Breast epithelium (tissue), 4 donors: ENCODE measurements at places on chromosomes 3 and 15. TPM values are rescaled to one million over a fixed set of nuclear protein-coding genes. Genes with fewer than 3 reads are reported as not detected.

Gene KAT2B
- total RNA-seq = 34.0 TPM

Gene TMEM45A
- total RNA-seq = 20.9 TPM

Gene ACKR2
- total RNA-seq = 6.9 TPM

Gene GMNC
- not detected for total RNA-seq

Gene CLDN18
- not detected for total RNA-seq

Gene CCDC39
- total RNA-seq = not detected

Gene ARL13B
- 12.1 TPM for total RNA-seq

Gene ARPP19
- total RNA-seq = 158 TPM

Gene TRPC1
- 14.8 TPM for total RNA-seq

Gene GPR160
- total RNA-seq = 4.2 TPM

Gene DHX30
- total RNA-seq = 68.1 TPM

Gene SELENOK
- total RNA-seq = 52.8 TPM

Gene FMN1
- total RNA-seq = 50.7 TPM

Gene ADCY5
- 11.5 TPM for total RNA-seq

Gene PROS1
- 65.4 TPM for total RNA-seq

GRCh38 chr3:117045143-117045542, 335.6 kb downstream of the TUSC7 start:
- no peak for DNase-seq

DNA sequence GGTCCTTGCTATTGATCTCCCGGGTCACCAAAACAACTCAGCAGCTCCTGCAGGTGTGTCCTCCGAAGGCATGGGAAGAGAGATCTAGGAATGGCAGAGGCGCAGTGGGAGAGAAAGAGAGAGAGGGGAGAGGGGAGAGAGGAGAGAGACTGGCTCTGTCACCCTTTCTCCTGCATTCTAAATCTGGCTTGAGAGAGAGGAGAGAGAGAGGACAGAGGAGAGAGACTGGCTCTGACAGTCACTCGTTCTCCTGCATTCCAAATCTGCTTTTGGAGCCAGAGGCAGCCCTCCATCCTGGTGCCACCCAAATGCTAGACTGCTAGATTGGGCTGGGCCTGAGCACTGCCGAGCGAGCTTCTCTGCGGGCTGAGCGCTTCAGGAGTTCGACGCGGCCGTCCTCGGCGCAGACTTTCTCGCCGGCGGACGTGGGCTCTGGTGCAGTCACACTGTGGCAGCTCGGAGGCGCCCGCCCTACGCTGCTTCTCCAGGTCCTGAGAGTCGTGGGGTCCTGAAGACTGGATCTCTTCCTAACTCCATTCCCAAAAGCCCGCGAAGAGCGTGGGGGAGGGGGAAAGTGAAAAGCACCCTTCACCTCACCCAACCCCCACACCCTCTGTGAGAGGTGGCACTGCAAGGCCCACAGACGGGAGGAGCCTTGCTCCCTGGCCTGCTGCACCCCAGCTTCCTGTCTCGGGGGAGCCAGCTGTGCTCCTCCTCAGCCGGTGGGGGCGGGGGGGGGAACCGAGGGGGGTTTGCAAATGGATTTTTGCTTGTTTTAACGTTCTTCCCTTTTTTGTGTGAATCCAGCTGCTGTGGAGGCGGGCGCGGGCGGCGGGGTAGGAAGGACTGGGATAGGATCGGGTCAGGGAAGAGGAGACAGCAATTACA, 222.3 kb downstream of the MEIS2 start:
- no peak for DNase-seq

- no peak for DNase-seq
Observed at GRCh38 chr3:64493149-64493548, 194.7 kb downstream of the ADAMTS9 start.

GRCh38 chr3:109265295-109265694, 51.0 kb downstream of the DPPA2 start:
- no peak for DNase-seq

DNA sequence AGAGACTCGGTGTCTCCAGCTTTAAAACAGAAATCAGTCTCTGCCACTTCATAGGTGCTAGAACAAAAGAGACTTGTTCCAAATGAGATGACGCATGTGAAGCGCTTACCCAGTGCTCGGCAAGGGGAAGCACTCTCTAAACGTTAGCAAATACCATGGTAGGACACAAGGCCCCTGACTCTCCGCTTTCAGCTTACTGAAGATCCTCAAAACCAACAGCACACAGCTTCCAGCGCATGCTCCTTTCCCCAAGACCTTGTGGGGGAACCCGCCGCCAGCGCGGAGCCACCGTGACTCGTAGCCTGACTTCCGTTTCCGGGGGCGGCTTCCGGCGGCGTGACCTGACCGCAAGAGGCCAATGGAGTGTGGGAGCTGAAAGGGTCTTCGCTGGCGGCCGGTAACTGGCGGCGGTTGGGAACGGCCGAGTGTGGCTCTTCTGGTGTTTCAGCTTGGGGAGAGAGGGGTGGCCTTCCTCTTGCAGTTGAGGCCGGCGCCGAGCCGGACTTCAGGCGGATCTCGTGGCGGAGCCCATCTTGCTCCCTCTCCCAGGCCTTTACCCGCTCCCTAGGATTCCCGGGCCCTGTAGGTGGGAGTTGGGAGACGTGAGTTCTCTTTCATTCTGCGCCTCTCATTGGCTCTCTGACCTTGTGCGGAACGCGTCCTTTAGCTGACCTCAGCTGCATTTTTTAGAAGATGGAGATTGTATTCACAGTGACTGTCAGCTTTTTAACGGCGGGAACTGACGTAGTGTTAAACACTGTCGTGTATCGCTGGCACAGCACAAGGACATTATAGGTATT, at the start of gene THUMPD3:
TSS of gene THUMPD3 (plus strand) at position 324 of the 800 bp plus-strand sequence. CDS start 2,015 bp downstream, outside the sequence.
- DNase-seq = peak; percentile 80

- no peak for DNase-seq
Observed at GRCh38 chr3:171960159-171960558, 79.2 kb upstream of the FNDC3B start.

GRCh38 chr15:69491038-69491505, 38.5 kb downstream of the RPLP1 start:
- DNase-seq = no peak

DNA sequence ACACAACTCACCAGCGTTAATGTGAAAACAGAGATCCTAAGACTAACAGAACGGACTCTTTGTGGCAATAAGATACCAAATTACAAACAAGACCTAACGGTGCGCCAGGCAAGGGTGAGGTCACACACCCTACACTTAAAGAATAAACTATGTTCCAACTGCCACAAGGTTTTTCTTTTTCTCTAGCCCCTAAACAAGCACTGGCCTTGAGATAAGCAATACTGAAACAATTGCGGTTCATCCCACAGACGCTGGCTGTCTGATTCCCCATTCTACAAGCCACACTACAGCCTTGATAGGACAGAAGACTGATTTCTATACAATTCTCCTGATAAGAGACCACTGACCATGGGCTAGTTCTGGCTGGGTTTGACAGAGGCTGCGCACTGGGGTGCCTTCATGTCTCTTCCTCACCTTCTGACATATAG, 20.5 kb upstream of the LIMD1 start:
- DNase-seq = no peak

DNA sequence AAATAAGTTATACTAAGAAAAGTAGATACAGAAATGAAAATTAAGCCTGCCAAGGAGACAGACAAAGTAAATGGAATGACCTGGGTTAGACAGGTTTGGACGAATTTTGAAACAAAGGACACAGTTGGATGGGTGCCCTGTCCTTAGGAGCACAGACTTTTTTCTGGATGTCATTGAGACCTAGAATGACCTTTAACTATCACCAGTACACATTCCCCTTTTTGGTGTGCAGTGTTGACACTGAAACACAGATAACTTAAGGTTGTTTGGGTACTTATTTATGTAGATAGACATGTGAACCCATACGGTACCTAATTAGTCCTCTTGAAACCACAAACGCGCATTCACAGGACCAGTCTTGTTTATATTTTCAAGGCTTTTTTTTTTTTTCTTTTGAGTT, 86.7 kb downstream of the PPARG start:
- DNase-seq = no peak

GRCh38 chr3:87541723-87542122, 265.3 kb upstream of the POU1F1 start:
- no peak for DNase-seq

DNA sequence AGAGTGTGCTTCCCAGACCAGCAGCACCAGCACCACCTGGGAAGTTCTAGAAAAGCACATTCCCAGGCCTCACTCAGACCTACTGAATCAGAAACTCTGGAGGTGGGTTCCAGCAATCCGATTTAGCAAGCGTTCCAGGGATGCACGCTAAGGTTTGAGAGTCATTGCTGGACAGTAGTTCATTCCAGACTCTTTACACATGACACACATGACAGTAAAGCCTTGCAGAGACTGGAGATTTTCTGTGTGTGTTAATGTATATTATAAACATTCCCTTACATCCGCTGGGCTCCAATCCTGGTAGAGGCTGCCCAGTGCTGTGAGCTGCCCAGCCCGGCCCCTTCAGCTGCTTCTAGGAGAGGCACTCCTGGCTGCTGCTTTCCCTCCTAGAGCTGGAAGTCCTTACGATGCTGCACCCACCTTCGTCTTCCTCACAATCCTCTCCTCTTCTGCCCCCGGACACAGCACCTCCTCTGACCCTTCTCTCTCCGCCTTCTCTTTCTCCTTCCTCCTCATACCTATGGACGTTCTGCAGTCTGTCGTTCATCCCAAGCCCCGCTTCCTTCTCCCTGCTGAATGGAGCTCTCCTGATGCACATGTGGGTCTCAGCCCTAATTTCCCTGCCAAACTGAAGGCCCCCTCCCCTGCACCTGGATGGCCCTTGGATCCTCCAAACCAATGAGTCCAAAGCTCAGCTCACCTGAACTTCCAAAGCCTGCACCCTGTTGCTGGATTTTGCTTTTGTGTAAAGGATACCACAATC, 44.4 kb downstream of the ITGA11 start:
- no peak for DNase-seq

- no peak for DNase-seq
Observed at GRCh38 chr3:120554812-120555606, 41.1 kb upstream of the NDUFB4 start.

- no peak for DNase-seq
Observed at GRCh38 chr15:69853544-69853951, 244.2 kb downstream of the TLE3 start.

GRCh38 chr15:73936588-73937290, 10.5 kb downstream of the LOXL1 start:
- DNase-seq = no peak

DNA sequence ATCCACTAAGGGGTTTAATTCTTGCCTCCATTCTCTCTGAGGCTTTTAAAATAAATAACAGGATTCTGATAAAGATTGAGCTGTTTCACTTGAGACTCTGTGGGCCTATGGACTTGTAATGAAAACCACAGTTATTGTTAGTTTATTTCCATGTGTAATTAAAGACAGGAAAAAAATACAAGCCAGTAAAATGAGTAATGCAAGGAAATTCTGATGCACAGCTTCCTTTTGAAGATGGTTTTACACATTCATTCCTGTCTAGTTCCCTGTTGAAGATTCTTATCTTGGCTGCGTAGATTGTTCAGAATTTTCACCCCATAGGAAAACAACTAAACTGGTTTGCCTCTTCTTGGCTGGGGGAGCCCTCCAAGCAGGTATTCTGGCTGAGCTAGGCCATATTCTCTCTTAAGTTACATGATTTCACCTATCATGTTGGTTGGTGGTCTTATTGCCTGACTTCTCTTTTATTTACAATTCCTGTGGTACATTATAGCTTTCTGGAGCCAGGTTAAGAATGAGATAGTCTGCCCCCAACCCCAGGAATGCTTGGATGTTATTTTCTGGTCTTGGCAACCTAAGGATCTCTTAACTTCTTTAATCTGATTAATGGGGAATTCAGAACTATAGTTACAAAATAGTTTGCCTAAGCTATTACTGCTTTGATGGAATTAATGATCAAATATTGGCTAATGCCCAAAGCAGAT, 67.6 kb downstream of the MITF start:
- DNase-seq = no peak

DNA sequence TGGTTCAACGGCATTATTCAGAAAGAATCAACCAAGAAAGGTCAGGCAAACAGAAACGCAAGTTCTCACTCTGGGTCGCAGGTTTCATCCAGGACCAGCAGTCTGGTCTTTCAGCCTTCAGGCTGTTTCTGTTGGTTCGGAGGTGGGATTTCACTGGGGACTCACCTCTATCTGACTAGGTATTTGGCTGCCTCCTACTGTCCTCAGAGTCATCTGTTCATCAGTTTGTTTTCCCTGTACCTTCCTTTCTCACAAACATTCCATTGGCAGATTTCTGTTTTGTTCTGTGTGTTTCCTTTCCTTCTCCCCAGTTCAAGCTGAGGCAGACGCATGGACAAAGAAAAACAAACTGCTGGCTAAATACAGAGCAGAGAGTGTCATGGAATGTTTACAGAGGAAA, 1046.6 kb upstream of the CFAP20DC start:
- DNase-seq = no peak

- DNase-seq = peak; percentile 48
Observed at GRCh38 chr3:2098398-2099027, at the start of gene CNTN4. Gene CNTN4 (plus strand): TSS chr3:2098866.

DNA sequence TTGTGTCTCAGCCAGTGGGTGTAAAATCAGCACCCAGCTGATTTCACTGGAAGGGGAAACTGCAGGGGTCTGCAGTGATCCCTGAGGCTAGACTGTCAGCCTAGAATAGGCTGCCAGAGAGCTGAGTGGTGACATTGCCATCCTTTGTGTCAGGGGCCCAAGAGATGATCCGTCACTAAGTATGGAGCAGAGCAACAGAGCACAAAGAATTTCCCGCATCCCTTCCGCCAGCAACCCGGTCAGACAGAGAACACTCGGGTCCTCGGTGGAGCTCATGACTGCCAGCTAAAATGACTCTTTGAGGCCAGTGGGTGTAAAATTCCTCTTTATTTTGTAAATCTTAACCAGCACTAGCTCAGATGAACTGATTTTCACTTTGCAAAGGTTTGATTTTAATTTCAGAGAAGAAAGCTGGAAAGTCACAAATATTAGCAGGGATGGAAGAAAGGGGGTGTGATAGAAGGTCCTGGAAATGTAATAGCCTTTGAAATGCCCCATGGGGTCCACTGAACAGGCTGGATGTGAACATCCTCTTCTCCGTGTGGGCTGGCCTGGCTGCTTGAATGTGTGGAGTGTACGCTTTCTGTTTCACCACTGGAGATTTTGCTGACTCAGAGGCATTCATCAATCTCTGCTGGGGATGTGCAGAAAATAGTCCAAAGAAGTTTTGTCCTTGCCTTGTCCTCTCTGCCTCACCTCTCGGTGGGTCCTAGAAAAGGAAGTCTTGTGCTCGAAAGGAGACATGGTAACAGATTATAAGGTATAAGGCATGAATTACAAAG, 138.8 kb downstream of the SV2B start:
- no peak for DNase-seq

GRCh38 chr3:138367911-138368310, 19.5 kb downstream of the MRAS start:
- no peak for DNase-seq

- DNase-seq = no peak
Observed at GRCh38 chr15:20672470-20672869, 130.9 kb upstream of the GOLGA6L6 start.

DNA sequence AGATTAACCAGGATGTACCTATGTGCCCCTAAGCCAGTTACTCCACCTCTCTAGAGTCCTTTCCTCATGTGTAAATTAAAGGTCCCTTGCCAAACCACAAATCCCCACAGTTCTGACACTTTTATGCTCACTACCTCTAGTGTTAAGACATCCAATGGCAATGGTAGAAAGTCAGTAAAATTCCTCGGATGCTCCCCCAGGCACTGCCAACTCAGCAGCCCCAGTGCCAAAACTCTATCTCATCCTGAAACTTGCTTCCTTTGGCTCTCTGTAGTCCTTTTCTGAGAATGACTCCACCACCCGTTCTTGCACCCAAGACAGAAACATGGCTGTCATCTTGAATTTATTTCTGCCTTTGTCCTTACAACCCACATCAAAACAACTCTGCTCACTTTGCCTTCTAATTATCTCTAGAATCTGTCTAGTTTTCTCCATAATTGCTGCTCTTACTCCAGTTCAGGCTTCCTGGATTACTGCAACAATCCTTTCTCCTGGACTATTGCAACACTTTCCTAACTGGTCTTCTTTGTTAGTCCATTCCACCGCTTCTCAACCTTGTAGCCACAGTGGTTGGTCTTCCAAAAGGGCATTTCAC, 41.6 kb downstream of the MB21D2 start:
- no peak for DNase-seq
